ENCODE measurements at places on chromosomes 11 and 22.

- DNase-seq = no peak
Measured at GRCh38 chr22:37599153-37599552, 9.5 kb upstream of the GGA1 start.

DNA sequence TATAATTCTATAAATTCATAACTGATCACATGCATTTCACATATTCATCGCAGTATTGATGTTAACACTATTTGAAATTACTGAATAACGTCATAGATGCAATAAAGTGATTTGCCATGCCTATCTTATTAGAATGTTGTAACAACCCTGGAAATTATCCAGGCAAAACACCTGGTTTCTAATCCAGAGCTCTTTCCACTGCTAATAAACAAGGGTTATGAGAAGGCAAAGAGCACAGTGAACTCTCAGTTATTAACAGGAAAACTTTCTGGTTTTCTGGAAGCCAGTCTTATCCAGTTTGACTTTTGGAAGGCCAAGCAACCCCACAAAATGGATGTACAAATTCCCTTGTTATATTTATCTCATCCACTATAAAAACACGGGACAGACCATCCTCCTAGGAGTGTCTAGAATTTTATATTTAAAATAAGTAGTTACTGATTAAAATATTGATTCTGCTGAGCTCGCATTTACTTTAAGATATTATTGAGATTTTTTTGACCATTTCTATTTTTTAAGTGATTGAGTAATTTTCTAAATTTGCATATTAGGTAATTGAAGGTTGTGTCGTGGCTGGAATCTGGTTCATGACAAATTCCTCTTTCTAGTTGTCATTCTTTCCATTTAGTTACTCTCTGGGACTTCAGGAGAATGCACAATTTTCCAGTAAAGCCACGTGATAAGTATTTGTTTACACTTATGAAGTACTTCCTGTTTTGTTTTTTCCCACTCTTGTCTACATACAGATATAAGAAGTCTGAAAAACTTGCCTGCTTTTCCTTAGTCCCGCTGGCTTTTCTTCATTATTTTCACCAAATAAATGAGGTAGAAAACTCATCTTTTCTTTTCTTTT lies 47.9 kb downstream of the DCUN1D5 start:
- DNase-seq = no peak

- DNase-seq = no peak
Measured at GRCh38 chr11:121540627-121541026, 87.9 kb upstream of the SORL1-AS1 start.

- no peak for DNase-seq
Measured at GRCh38 chr11:84524422-84525051, 1102.6 kb downstream of the DLG2 start.

DNA sequence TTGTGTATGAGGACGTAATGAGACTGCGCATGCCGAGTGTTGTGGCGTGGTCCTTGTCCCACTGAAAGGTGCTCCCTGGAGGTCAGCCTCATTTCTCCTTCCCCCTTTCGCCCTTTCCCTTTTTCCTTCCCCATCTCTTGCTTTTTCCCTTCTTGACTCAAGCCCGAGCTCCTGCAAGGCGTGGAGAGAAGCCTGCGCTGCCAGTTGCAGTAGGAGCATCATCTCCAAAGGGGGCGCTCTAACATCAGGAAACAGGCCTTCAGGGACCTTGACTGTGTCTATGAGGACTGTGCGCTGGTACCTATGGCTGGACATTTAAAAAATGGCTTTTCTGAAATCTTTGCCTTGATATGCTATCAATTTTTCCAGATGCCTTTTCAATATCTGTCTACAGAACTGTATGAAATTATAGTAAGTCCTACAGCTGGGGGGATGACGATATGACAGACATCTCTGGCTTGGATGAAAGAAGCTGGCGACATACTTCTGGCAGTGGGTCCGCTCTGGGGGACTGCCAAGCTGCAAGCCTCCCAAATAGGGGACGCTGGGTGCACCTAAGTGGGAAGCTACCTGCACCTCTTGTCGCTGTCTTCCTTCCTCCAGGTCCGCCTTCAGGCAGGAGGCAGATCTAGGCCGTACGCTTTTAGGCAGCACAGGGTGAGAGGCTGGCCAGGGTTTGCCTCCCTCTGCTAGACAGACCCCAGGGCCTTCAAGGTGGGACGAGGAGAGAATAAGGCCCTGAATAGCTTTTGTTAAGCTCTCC lies 96.5 kb downstream of the NXPE2 start:
- DNase-seq = peak; percentile 53

DNA sequence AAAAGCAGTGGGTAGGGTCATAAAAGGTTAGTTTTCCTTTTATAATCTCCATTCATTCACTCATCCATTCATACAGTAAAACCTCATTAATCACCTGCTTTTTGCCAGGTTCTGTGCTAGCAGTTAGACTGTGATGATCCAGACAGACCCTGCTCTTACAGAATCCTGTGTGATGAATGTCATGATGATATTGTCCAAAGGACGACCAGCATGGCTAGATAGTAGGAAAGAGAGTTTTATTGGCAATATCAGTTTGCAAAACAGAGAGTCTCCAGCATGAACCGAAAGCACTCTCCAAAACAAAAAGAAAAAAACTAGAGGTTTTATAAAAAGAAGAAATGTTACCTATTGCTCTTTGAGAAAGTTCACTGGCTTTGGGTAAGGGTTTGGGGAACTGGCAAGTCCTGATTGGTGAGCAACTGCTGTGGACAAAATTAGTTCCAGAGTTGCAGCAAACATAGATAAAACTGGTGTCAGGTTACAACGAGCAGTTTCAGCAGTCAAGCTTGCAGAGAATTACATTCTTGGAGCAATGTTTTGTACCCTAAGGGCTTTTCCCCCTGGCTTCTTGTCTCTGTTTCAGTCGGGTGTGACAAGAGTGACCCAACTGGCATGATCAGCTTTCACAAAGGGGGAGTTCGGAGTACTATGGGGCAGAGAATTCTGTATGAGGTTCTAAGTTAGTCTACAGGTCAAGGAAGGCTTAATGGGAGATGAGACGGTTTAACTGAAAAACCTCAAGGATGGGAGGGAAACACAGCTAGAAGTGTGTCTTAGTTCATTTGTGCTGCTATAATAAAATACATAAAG lies 58.3 kb downstream of the HSD17B12 start:
- no peak for DNase-seq

DNA sequence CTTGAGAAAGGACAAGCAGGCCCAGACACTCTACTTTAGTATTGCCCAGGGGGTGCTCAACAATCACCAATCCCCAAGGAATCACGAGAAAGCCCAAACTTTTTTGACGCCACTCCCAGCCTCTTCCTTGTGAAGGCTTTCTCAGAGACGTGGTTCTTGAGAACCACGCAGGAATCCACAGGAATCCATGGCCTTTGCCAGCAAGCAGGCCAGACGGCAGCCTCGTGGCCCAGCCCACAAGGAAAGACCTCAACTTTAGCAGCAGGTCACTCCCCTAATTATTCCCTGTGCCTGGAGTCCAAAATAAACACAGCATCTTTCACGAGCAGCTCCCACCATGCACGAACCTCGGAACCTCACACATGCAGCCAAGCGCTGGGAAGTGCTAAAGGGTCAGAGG lies 104.2 kb downstream of the WT1 start:
- DNase-seq = no peak

DNA sequence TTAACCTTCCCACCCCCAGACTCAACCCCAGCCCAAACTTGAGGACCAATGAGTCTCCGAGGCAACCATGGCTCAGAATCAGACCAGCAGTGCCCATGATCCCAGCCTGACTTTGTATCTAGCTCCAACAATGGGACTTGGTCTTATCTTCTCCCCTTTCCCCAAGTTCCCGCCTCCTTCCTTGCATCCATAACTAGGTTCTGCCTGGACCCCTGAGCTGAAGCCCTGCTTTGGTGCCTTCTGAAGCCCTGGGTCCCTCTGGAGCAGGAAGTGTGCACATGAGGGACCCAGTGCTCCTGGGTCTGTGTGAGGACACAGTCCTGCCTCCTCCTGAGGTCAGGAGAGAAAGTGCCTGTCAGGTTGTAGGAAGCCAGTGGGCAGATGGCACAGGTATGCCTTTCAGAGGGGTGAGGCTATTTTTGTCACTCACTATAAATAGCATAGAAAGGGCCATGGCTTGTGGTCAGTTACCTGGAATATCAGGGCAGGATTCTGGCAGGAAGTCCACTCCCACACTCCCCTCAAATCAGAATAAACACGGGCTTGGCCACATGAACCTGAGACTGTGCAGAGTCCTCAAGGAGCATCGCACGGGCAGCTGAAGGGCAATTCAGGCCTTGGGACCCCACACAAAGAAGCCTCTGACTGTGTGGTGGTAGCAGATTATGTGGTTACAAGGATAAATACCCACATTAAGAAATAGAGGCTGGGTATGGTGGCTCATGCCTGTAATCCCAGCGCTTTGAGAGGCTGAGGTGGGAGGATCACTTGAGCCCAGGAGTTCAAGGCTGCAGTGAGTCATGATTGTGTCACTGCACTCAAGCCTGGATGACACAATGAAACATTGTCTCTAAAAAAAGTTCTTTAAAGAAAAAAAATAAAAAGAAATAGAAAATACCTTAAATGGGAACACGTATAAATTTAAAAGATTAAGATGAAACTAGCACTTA lies 27.4 kb downstream of the RCN1 start:
- no peak for DNase-seq

- no peak for DNase-seq
Measured at GRCh38 chr11:29645373-29645772, 371.5 kb downstream of the KCNA4 start.

- DNase-seq = no peak
Measured at GRCh38 chr11:61918251-61918937, 1.0 kb upstream of the RAB3IL1 start.

- no peak for DNase-seq
Measured at GRCh38 chr22:50601669-50602337, 1.2 kb downstream of the MAPK8IP2 start.

DNA sequence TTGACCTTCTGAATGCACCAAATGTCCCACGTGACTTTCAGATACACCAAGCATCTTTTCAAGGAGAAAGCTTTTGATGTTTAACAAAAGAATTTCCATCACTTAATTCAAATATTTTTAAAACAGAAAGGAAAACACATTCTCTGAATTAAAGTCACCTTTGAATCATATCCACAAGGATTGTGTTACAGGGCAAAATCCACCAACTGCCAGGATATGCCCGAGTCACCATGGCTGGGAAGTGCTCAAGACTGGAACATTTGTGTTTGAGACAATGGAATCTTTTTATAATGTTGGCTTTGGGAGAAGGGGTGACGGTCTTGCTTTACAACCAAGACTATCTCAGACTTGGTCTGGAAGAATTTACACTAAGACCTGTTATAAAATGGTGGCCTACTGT lies 40.8 kb downstream of the BID start:
- no peak for DNase-seq

DNA sequence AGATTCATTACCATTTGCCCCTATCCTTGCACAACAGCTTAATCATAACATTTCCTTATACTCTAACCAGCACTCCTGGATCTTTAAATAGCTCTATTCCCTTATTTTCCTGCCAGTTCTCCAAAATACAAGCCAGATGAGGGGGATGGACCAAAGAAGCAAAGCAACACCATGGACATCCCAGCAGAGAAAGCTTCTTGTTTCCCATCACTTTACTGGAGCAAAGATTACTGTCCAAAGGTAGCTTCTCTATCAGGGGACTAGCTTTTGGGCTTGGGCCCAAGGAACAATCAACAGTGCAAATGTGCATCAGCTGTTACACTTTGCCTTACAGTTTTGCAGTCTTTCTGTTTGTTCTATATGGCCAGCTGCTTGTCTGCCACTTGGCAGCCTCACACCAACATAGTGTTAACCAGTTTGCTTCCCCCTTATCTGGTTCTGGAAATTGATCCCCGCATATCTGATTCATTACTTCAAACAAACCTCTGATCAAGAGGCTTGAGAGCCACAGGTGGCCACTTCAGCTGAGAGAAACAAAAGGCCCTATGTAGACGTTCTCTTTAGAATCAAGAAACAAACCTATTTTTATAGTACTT lies 814.3 kb downstream of the METTL15 start:
- DNase-seq = no peak

Measured in NCI-H187 (cell line).